Endothelial cell of umbilical vein (primary cell): ENCODE measurements at places on chromosomes 7 and 10.

DNA sequence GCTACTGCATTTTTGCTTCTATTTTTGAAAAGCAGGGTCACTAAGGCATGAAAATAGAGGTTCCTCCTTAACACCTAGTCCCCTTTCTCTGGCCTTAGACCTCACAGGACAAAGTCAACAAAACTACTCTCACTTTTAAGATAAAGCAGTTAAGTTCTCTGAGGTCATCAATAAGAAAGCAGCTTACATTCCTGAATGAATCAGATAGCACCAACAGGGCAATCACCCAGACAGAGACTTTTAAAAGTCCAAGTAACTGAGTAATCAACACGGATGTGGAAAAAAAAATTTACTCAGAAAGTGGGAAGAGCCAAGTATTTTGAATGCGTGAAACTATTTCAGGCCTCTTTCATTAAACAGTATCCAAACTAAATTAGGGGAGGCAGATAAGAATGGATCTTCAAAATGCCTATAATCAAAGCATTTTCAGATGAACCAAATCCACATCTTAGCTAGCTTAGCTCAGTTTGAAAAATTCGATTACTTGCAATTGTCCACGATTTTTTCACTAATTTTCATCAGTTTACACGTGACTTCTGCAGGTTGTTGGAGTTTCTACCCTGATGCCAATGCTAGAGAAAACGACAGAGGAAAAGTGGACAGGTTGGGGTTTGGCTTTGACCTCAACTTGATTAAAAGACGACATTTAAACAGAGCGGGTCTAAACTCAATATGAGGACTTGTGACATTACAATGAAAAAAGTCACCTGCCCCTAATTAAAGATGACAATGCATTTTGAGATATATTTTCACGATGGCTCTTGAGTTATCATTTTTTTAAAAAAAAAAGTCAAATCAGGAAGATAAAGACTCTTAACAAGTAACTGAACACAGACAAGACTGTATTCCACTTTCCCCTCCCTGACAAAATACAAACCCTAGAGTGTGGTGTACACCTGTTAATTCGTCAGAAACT, 1.6 kb downstream of the BEND7 start:
- DNase-seq, result peak; percentile 78

GRCh38 chr10:22324413-22324812, 3.5 kb downstream of the BMI1 start:
- DNase-seq, result no peak

GRCh38 chr10:19944911-19945663, 128.9 kb downstream of the PLXDC2 start:
- DNase-seq, result no peak

GRCh38 chr10:125161707-125162119, 1.4 kb upstream of the CTBP2 start:
- no peak for DNase-seq

- DNase-seq, result no peak
Observed at GRCh38 chr7:8205537-8205936, 56.4 kb downstream of the ICA1 start.

GRCh38 chr10:78963074-78964034, 105.4 kb upstream of the ZMIZ1 start:
- peak; percentile 39 for DNase-seq

- DNase-seq, result no peak
Observed at GRCh38 chr7:8829100-8829499, 395.7 kb downstream of the NXPH1 start.

DNA sequence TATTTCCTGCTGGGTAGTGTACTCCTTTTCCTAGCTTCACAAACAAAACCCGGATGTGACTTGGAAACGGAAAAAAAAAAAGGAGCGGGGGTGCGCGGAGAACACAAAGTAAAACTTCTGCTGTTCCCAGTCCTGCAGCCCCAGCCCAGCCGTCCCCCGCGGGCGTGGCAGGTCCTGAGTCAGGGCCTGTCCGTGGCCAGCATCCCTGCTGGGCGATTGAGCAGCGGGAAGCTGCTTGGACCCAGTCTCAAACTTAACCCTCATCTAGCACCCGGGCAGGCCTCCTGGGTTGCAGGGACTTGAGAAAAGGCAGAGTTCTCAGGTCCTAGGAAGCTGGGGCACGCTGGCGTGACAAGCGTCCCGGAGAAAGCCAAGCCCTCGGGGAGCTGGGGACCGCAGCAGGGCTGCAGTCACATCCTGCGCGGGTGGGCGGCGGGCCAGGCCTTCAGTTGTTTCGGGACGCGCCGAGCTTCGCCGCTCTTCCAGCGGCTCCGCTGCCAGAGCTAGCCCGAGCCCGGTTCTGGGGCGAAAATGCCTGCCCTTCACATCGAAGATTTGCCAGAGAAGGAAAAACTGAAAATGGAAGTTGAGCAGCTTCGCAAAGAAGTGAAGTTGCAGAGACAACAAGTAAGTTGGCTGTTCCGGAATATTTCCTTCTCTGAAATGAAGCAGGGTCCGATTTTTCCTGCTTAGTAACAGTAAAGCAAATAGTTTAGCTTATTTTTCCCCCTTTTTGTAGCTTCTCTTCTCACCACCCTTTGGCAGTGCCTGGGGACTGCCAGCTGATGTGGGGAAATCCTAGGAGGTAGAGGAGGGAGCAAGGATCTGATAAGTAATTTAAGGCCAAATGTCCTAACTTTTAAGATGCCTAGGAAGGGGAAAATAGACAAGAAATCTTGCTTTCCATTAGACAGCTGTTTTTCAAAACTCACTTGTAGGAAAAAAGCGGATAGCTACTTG, at the start of gene GNG11:
TSS of gene GNG11 (plus strand) at position 129 of the 960 bp plus-strand sequence. CDS start at position 532, 403 bp downstream.
- peak; percentile 90 for DNase-seq

GRCh38 chr7:132398253-132398925, 177.9 kb downstream of the PLXNA4 start:
- no peak for DNase-seq
